ENCODE measurements at places on chromosomes 6 and 20.

GRCh38 chr6:13243033-13243432, 85.3 kb downstream of the TBC1D7 start:
- DNase-seq, result no peak

- no peak for DNase-seq
Measured at GRCh38 chr6:102911571-102911970, 1518.1 kb downstream of the GRIK2 start.

- DNase-seq, result no peak
Measured at GRCh38 chr20:34254979-34255378, 13.8 kb downstream of the ASIP start.

DNA sequence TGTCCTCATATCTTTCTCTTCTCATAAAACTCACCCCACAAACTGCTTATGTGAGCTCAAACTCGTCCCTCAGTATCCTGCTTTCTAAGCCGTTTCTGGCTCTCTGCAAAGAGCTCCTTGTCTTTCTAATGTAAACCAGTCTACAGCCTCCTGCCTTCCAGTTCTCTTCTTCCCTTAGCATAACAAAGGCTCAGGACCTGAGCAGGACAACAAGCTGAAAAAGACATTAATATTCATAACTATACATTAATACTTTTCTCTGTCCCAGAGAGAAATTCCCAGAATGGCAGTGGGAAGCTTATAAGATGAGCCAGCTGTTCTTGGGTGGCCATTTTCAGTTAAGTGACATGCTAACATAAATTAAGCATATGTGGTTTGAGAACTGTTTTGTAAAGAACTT, 207.0 kb upstream of the TCF21 start:
- no peak for DNase-seq

DNA sequence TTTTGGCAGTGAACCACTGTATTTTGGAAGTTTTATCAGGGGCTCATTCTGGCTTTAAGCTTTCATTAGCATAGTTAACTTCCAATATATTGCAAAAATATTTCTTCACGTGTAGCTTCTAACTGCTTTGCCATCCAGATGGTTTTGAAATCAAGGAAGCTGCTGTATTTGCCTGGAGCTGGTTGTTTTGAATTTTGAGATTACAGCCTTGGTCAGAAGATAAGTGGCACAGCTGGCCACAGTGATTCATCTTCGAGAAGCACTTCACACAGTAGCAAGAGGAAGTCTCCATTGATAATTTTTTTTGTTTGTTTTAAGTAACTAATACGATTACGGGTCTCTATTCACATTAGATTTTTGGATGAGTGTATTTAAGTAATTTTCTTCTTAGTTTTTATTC, 3.8 kb downstream of the APCDD1L start:
- DNase-seq, result no peak

GRCh38 chr6:165922309-165922794, 245.3 kb downstream of the TBXT start:
- no peak for DNase-seq

- no peak for DNase-seq
Measured at GRCh38 chr20:57395111-57395966, 4.1 kb downstream of the RBM38 start.

DNA sequence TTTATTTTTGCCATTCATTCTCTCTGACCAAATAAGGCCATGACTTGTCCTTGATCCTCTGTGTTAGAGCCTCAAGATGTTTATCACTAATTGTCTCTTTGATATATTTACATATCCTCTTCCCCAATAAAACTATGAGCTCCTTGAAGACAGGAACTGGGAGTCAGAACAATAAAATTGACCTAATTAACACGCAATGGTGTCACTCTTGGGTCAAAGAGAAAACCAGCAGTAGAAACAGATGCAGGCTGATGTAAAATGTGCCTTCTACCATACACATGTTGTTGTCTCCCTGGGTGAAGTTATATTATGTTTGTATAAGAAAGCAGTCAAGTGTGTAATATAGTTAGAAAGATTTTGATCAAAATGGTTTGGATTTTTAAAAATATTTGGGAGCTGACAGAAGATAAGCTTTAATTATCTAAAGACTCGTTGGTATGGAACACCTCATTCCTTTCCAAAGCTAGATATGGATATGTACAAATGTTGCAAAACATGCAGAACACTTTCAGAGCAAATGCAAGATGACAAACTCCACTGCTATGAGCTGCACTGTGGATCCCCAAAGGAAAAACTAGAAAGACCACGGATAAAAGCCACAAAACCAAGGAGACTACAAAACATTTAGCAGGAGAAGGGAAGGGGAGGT, 109.7 kb upstream of the STMND1 start:
- DNase-seq, result no peak

- DNase-seq, result no peak
Measured at GRCh38 chr20:18978311-18978710, 164.7 kb downstream of the SCP2D1 start.

- DNase-seq, result no peak
Measured at GRCh38 chr6:125086716-125087115, 66.9 kb upstream of the TPD52L1 start.

DNA sequence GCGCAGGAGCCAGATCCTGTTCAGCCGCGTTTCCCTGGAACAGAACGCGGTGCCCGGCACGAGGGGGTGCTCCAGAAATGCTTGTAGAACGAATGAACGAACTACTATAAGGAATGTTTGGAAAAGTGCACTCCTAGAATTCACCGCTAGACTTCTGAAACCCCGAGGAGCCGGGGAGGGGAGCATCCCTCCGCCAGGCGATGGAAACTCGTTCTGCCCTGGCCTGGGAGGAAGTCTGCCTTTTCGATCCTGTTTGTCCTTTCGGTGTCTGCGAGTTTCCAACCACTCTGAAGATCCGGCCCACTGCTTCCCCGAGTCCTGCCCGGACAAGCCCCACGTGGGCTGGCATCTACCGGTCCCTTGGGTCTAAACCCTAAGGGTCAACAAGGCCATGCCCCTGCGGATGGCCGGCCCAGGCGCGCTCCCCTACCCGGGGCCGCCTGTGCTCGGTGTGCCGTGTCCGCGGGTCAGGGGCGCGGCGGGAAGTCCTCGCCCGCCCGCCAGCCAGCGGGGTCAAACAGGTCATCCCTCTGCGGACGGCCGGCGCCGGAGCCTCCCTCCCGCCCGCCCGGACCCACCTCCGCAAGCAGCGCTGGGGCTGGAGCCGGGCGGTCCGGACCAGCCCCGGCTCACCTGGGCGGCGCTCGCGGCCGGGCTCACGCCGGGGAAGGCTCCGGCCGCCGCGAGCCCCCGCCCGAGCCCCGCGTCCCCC, 526 bp downstream of the SULF2 start:
- no peak for DNase-seq

GRCh38 chr6:162100096-162100495, 627.5 kb downstream of the PRKN start:
- no peak for DNase-seq

DNA sequence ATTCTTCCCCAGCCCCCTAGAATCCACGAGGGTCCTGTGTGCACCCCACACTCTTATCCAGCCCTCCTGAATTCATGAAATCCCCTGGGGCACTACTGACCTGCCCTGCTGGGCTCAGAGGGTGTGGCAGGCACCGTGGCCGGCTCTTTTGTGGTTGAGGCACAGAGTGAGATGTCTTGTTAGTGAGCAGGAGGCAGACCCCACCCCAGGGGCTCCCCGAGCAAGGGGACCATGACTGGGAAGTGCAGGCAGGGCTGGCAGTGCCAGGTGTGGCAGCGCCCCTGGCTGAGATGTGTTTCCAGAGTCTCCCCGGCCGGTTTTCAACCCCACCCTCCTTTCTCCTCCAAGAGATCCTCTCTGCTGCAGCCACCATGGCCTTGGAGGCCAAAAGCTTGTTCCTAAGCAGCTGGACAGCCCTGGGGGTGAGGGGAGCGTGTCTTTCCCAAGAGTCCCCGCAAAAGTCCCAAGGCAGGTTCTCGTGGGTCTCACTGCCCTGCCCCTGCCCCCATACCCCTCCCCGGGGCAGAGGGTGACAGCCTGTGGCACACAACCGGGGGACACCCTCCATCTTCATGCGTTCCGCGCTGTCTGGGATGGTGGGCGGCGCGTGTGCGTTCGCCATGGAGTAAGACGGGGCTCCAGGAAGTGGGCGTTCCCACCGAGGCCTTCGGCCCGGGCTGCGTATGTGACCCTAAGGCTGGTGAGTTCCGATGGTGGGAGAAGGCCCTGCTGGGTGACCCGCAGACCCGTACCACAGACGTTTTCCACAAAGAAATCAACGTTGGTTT, 208.9 kb downstream of the TAF4 start:
- DNase-seq, result no peak

- DNase-seq, result no peak
Measured at GRCh38 chr6:112257178-112257855, 3.0 kb upstream of the LAMA4 start.

GRCh38 chr20:25294459-25295385, 46.8 kb downstream of the PYGB start:
- peak; percentile 33 for DNase-seq

- DNase-seq, result no peak
Measured at GRCh38 chr20:64160118-64160517, 4.1 kb upstream of the MYT1 start.

DNA sequence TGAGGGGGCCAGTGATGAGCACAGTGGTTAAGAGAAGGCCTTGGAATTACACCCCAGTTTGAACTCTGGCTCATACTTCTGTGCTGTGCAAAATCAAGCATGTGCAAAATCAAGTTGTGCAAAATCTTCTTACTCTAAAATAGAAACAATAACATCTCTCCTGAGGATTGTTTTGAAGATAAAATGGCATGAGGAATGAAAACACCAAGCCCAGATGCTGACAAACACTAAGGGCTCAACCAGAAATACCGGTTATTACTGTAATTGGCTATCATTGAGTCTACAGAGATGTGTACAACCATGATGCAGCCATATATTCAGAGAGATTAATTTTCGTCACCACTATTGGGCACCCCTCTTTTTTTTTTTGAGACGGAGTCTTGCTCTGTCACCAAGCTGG, 5.9 kb upstream of the BCAS1 start:
- DNase-seq, result no peak

DNA sequence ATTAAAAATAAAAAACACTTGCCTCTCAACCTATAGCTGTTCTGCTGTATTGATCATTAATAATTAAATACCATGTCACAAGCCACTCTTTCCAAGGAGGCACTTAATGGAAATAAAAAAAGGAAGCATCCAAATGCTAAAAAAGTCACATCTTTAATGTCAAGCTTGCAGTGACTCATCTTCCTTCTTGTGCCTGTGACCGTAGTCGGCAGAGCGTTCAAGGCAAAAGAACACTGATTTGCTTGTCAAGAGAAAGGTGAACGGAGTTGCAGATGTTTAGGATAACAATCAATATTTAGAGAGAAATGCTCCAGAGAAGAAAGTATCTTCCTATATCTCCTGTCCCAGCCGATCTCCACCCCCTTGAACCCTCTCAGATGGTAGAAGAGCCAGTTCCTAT, 341.0 kb upstream of the OPRM1 start:
- no peak for DNase-seq

DNA sequence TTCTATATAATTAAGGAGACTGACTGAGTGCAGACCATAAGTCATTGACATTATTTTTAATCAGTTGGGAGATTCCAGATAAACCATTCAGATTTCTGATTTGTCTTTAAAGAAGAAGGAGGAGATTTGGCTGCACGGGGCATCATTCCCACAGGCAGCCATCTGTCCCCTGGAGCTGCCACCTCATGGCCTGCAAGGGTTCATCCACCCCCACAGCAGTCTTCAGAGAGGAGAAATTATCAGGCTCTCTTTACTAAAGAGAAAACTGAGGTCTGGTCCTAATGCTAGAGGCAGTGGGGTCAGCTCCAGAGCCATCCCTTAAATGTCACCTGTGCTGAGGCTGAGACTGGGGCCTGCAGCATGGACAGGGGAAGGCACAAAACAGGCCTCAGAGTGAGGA, 501.3 kb upstream of the SULF2 start:
- DNase-seq, result no peak

DNA sequence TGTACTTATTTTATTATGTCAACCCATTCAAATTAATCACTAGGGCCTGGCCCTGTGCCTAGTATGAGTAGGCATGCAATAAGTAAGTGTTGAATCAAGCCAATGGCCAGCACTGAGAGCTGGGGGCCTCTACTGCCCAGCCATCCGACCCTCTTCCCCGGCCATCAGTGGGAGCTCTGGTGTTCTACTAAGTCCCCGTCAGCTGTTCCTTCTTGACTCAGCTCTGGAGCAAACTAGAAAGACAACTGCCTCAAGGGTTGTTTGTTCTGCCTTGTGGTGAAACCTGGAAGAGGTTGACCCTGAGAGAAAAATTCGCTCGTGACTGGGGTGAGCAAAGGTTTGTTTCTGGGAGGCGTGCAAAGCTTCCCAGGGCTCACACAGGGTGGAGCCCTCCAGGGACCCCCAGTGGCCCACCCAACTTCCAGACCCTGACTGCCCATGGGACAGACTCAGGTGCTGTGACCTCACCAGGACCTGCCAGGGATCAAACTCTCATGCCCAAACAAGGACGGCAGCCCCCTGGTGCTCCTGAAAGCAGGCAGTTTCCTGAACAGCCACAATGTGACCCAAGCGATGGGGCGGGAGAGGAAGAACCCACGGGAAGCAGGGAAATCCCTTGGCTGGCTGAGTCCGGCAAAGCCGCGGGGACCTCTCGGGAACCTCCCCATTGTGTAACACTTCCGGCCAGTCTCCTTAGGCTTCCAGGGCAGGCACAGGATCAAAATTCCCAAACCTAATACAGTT, 50.4 kb downstream of the BANF2 start:
- DNase-seq, result no peak

DNA sequence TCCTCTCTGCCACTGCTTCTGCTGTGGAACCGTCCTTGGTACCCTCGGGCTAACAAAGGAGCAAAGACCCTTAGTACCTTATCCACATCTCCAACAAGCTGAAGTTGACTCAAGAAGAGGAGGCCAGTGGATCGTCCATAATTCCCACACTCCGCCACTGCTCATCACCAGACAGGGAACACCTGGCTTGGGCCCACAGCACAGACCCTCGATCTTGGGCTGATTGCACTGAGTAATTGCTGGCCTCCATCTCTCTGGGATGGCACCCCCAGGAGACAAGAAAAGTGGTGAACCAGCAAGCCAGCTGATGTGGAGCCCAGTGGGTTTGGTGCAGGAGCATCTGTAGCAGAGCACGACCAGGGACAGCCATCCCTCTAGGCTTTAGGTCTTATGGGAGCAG, 109.4 kb upstream of the GRIK2 start:
- no peak for DNase-seq

DNA sequence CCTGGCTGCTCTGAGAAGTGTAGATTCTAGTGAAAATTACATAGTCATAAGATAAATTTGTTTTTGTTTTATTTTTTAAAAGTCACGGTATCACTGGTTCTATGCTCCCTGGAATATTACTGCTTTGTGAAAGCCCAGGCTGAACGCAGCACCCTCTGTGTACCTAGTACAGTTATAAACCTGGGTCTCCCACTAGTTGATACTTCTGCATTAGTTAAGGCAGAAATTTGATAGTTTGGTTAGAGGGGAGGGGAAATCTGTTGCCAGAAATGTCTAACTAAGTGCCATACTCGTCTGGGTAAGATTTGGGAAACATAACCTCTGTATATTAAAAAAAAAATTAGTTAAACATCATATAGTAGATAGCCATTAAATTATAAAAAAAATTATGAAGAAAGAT, 110.6 kb upstream of the TRAF3IP2 start:
- no peak for DNase-seq

- DNase-seq, result no peak
Measured at GRCh38 chr20:40436011-40436410, 253.0 kb downstream of the MAFB start.

- no peak for DNase-seq
Measured at GRCh38 chr6:45587229-45588060, 209.7 kb upstream of the SUPT3H start.

All from stimulated activated CD8-positive, alpha-beta memory T cell treated with anti-CD3 and anti-CD28 coated beads, Interleukin-4, amount 100 ng/mL, for 1 hour (primary cell).